Posterior vena cava (tissue), 2 donors: ENCODE measurements at places on chromosomes 12 and 14. TPM values are rescaled to one million over a fixed set of nuclear protein-coding genes. Genes with fewer than 3 reads are reported as not detected.

GRCh38 chr12:50016501-50017475 is 8.5 kb downstream of the RACGAP1 start:
- no peak for DNase-seq

GRCh38 chr12:92094751-92095161 is 50.9 kb downstream of the BTG1 start:
- DNase-seq, result no peak

- DNase-seq, result no peak
Observed at GRCh38 chr14:26791117-26791806, 193.4 kb upstream of the NOVA1 start.

- no peak for DNase-seq
Observed at GRCh38 chr12:62841846-62842245, 93.1 kb downstream of the PPM1H start.

DNA sequence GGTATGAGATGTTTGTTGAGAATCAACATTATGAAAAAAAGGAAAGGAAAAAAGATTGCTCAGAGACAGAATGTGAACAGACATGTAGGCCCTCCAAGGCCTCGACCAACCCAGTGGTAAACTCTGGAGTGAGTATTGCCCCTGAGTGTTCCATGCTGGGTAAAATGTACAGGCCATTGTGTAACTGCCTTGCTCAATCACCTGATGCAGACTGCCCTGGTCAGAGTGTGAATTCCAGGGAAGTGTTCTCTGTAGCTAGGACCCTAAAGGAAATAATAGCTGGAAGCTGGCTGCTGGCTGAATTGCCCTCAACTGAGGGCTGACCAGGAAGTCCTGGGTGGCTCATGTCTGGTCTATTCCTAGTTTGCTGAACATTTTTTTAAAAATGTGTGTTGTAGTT is 1081.4 kb upstream of the LRFN5 start:
- no peak for DNase-seq

GRCh38 chr12:124636138-124636978 is 68.9 kb upstream of the NCOR2 start:
- DNase-seq, result peak; percentile 92

DNA sequence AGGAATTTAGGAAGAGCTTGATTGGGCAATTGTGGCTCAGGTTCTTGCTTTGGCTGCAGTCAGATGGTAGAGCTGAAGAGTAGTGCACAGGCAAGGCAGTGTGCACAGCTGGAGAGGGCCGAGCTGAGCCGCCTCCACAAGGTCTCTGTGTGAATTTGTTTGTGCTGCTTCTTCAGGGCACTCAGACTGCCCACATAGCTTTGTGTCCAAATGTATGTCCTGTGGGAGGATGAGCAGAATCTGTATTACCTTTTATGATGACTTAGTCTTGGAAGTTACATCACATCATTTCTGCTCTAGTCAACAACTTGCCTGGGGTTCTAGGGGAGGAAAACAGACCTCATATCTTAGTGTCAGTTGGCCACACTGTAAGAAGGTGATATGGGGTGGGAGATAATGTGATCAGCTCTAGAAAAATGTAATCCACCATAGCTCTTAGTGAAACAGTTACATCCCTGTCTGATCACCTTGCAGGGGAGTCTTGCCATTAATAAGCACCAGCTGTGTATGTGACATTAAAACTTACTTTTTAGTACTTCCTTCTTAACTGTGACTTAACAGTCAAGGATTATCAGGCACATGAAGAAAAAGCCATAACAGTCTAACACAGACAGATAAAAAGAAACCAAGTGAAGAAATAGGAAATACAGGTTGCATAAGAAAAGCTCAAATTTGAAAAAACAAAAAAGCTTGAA is 53.4 kb downstream of the RCOR1 start:
- DNase-seq, result no peak

- DNase-seq, result peak; percentile 9
Observed at GRCh38 chr14:64956697-64957406, 14.3 kb upstream of the GPX2 start.

GRCh38 chr12:65121049-65121955 is at the start of gene WIF1:
Gene WIF1 (minus strand): TSS chr12:65121305. CDS start chr12:65121191, 114 bp downstream.
- DNase-seq, result peak; percentile 80

DNA sequence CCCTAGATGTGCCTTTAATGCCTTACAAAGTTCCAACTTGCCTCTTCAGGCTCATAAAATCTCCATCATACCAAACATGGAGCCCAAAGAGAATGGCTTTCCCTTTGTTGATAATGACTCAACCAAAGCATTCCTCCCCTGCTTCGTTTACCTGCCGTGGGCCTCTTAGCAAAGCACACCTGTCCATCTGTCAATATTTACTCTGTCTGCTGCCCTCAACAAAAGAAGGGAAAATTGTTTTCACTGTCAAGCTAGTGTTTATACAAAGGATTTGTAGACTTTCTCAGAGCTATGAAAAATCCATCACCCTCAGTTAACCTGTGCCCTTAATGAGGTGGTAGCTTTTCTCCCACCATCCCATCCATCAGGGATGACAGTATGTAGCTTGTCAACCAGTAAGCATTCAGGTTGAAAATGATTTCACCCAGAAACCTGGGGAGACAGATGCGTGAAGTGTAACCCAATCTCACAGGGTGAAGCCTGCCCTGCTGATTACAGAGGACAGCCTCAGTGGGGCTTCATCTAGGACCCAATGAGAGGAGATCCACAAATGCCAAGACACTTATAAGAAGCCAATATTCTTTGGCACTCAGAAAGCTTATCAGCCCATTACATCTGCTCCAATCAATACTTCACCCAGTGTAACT is 278.1 kb downstream of the NUAK1 start:
- DNase-seq, result no peak

DNA sequence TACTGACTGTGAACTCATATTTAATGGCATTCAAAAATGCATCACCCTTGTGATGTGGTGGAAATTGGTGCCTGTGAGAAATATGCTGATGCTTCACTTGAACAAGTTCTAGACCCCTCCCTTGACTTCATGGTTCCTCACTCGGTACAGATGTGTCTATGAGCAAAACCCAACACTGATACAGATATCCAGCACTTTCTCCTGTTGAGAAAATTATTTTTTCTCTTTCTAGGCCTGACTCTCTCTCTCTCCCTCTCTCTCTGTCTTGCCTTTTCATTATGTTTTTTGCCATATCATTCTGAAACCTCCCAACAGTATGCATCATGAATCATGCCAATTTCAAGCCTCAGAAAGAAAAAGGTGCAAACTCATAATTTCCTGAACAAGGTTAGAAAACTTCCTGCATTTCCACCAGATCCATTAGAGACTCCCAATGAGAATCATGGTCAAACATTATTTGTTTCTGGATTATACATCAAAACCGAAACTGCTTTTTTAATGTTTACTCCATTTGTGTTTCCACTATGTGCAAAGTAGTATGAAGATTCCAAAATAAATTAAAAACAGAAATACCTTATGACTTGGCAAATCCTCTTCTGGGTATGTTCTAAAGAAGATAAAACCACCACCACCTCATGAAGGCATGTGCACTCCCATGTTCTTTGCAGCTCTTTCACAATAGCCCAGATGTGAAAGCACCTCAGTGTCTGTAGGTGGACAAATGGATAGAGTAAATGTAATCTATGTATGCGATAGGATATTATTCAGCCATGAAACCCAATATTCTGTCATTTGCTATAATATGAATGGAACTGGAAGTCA is 543.6 kb downstream of the TMEM121 start:
- no peak for DNase-seq

The NRL gene
- total RNA-seq, result 1.4 TPM

The NGB gene
- total RNA-seq, result not detected

The NELL2 gene
- total RNA-seq, result 1.3 TPM
